ENCODE measurements at places on chromosomes 4 and X.

DNA sequence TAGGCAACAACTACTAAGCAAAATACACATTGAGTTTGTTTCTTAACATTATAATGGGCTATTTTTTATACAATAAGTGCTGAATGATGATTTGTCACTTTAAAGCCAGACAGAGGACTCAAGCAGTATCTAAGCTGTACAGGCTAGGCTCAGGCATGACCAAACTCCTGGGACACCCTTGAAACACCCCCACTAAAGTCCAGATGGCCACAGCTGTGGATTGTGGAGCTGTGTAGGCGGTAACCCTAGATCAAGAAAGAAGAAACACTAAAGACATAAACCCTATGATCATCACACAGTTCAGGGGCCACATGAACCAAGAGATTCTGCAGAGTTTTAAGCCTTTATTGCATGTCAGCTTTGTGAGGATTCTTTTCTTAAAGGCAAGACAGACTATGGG is 25.1 kb downstream of the TAB3 start:
- no peak for DNase-seq

DNA sequence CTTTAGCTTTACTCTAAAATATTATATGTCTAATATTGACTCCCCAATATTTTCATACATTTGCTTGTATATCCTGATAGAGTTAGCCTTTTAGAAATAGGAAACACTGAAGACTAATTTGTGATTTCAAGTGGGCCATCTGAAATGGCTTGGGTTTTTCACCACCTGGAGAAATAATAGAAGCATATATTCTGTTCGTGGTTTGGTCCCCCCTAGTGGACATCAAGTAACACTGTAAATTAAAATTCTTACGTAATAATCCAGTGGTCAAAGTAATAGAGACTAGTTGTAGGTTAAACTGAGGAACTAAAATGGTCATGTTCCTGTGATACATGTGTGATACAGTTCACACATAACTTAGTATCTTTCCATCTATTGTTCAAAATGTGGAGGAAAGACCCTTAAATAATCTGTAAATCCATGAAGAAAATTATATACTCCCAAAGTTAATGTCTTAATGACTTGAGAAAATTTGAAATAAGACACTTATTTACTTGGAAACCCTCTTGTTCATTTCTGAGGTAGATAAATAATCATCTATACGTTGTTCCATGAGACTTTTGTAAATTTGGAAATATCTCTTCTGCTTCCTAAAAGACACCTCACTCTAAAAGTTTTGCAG is 79.8 kb upstream of the SMARCAD1 start:
- no peak for DNase-seq

GRCh38 chrX:115940888-115941332 is 229.6 kb upstream of the AGTR2 start:
- DNase-seq, result no peak

DNA sequence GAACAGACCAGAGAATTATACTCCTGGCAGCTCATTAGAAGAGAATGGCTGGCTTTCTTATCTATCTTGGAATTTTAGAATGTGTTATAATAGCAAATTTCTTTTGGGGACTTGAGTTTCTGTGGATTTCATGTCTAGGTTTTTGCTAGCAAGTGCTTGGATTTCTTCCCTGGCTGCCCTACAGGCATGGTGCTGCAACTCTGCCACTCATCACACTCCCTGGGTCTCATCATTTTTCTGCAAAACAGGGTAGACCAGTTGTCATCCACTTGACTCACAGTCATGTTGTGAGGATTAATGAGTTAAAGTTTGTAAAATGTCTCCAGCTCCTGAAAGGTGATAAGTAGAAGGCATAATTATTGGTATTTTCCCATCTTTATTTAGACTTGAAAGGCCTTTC is 60.7 kb upstream of the LCORL start:
- no peak for DNase-seq

DNA sequence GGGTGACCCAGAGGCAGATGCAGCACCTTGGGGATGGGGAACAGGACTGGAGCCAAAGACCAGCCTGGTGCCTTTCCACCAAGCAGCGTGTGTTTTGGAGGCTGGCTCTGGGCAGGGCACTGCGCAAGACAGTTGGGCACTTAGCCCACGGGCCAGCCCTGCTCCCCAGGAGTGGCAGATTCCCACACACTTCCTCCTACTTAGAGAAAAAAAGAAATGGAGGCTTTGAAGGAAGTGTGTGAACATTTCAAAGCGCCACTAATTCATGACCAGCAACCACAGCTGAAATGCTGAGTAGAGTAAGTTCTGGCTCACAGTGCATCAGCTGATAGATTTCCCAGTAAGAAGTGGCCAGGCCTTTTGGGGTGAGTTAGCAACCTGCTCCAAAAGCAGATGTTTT is 54.9 kb upstream of the LGI2 start:
- no peak for DNase-seq

GRCh38 chr4:86908251-86908657 is 16.0 kb upstream of the C4orf36 start:
- DNase-seq, result no peak

Data from NCI-H748 treated with DMSO at 0.1 percent for 48 hours (cell line).